ENCODE measurements at places on chromosomes 16 and 17.

DNA sequence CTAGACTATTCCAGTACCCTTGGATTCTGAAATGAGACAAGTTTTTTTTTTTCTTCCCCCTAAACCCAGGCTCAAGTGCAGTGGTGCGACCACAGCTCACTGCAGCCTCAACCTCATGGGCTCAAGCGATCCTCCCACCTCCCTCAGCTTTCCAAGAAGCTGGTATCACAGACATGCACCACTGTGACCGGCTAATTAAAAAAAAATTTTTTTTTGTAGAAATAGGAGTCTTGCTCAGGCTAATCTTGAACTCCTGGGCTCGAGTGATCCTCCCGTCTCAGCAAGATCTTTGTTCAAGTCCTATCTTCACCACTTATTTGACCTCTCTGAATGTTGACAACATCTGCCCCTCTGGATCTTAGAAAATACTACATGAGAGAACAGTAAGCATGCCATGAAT, 26.6 kb upstream of the CORO6 start:
- DNase-seq, result no peak

DNA sequence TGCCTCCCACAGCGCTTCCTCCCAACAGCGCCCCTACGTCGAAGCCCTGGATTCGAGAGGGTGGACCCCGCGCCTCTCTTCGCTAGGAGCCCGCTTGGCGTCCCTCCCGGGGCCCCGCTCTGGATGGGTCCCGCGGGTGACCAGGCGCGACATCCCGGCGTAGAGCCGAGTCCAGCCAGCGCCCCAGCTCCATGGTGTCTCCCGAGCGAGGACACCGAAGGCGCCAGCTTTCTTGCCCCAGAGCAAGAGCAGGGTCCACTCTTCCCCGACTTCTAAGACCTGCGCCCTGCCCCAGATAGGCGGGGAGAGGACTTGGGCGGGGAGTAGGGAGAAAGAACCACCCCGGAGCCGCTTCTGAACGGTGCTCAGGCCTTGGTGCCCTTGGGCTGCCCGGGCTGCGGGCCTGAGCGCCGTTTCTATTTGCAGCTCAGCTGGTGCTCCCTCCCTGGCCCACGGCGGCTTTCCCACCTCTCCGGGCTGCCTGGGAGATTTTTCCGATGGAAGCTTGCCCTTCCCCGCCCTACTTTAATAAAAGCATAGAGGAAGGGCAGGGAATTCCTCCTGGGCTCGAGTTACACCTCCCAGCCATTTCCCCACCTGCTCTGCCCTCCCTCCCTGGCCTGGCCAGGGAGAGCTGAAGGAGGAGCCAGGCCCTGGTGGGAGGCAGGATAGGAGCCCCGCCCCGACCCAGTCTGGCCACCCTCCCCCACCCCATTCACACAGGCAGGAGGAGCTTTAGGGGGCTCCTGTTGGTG, 1.8 kb downstream of the MMP15 start:
- no peak for DNase-seq

DNA sequence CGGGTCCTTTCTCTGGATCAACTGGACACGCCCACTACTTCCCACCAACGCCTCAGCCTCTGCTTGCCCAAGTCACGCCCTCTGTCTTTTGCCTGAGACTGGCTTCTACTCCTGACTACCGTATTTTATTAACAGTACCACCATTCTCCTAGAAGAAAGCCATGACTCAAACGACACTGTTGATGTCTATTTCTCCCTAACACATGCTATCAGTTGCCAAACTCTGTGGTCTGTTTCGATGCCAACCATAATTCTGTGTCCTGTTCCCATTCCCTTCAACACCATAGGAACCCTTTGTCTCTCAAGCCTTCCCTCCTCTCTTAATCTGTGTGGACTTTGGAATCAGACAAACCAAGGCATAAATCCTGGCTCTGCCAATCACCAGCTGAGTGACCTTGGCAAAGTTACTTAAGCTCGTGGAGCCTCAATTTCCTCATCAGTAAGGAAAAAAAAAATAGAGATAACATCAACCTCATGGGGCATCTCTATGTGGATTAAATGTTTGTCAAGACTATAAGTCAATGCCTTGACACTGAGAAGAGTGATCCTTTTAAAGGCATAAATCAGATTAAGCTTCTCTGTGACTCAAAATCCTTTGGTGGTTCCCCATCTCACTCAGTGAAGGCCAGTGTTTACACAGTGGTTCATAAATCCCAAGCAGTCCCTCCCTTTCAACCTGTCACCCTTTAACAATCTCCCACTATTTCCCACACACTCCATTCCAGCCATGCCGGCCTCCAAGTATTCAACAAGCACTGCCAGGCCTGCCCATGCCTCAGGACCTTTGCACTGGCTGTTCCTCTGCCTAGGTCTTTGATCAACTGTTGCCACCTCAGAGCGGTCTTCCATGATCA, 45.6 kb downstream of the ERN1 start:
- no peak for DNase-seq

GRCh38 chr17:40072040-40072734, 9.4 kb downstream of the THRA start:
- no peak for DNase-seq

- no peak for DNase-seq
Observed at GRCh38 chr17:64707050-64707591, 45.0 kb upstream of the SMURF2 start.

All from activated CD4-positive, alpha-beta T cell treated with anti-CD3 and anti-CD28 coated beads, Interleukin-2, amount 10 ng/mL, durations not matched to agents 7 days and 5 days (primary cell).